AG04449 (cell line): ENCODE measurements at places on chromosomes 12 and 14.

- DNase-seq: no peak
Measured at GRCh38 chr12:92757597-92758121, 54.9 kb downstream of the PLEKHG7 start.

- no peak for DNase-seq
Measured at GRCh38 chr14:80074900-80075574, 136.3 kb downstream of the DIO2 start.

DNA sequence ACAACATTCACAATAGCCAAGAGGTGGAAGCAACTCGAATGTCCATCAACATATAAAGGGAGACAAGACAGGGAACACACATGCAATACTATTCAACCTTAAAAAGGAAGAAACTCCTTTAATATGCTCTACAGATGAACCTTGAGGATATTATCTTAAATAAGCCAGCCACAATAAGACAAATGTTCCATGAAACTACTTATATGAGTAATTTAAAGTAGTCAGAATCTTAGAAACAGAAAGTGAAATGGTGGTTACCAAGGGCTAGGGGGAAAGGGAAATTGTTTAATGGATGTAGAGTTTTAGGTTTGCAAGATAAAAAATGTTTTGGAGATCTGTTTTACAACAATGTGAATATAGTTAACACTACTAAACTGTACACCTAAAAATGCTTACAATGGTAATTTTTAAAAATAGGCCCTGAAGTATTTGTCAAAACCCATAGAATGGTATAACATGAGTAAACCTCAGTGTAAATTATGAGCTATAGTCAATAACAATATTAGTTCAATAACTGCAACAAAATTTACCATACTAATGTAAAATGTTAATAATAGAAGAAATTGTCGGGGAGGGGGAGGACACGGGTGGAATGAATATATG is 71.1 kb downstream of the EGLN3 start:
- no peak for DNase-seq

DNA sequence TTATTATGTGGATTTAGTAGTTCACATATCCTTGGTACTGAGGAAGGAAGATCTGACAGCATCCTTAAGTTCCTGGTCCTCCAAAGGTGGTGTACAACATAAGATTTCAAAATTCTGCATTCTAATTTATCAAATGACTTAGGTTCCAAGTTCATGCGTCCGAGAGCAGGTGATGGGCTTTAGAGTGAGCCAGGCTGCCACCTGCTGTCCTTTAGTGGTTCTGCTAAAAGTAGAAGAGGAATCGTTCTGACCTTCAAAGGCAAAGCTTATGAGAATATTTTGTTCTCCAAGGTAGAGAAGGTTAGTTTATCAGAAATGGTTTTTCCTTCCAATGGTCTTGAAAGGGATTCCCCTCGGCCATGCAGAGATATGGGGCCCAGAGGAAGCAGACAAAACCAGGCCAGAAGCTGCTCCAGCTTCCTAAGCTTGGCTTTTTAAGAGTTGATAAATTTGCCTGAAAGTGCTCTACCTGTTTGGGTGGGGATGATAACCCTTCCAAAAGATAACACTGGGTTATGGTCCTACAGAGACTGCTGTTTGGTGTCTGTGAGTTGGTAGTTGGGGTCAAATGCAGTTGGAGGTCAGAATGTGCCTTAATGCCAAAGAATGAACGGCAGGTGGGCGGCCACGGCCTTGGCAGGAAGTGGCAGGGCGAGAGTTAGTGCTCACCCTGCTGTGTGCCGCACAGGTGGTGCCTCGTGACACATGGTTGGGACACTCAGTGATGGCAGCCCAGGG is 29.1 kb upstream of the LRTM2 start:
- DNase-seq: no peak

DNA sequence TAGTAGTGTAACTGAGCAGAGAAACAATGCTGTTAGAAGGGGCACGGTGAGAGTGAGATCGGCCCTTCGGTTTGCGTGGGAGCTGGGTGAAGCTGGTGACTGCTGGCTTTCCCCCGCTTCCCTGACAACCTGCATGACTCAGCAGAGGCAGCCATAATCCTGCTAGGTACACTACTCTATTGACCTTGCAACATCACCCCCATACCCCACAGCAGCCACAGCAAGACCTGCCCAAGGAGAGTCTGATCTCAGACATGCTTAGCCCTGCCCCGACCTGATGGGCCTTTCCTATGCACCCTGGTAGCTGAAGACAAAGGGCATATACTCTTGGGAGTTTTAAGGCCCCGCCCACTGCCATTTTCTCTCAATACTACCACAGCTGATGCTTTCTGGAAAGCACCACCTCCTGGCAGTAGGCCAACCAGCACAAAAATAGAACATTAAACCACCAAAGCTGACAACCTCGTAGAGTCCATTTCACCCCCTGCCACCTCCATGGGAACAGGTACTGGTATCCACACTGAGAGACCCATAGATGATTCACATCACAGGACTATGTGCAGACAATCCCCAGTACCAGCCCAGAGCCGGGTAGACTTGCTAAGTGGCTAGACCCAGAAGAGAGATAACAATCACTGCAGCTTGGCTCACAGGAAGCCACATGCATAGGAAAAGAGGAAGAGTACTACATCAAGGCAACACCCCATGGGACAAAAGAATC is 75.9 kb upstream of the RGS6 start:
- DNase-seq: no peak

DNA sequence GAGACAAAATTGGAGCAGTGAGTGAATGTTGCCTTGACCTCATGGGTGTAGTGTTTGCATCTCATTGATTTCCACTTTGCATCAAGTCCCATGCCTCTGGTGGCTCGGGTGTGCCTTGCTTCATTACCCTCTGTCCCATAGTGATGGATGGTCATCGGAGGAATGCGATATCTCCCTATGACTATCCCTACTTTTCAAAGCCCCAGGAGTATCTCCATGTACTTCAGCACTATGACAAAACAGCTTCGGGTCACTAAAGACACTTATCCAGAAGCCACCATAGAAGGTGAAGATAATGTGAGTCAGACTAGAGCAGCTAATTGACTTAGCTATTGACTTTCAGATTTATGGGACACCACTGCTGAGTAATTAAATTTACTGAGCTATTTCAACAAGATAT is 355.1 kb upstream of the CCDC196 start:
- DNase-seq: no peak

DNA sequence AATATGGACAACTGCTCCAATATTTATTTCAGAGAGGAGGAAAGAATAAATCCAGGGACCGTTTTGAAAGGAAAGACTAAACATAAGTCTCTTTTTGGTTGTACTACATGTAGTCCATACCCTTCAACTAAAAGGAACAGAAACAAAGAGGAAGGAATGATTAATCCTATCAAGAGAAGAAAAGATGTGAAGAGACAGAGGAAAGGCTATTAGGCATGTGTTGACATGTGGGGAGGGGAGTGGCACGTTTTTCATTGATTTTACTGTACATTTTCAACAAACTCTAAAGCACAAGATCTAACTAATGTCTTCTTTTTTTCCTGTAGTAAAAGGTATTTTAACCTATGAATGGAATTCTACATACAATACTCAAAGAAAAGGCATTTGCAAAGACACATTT is 85.6 kb downstream of the NAV3 start:
- DNase-seq: no peak

GRCh38 chr14:94451091-94451771 is 1.4 kb downstream of the SERPINA11 start:
- DNase-seq: no peak

DNA sequence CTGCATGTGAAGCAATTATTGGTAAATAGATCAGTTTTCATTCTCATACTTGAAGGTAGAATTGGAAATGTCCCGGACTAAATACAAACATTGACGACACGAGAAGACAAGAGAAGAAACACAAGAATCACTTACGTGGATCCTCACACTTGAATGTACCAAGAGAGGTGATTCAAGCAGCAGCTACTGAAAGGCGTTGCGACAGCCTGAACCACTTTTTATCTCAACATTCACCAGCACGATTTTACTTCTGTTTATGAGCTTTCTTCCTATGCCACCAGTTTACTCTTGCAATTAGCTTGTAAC is 3.6 kb upstream of the FZD10 start:
- no peak for DNase-seq

GRCh38 chr14:105065280-105066228 is at the start of gene GPR132:
Gene GPR132 (minus strand): TSS chr14:105065430. CDS start chr14:105055420, 10,010 bp downstream.
- no peak for DNase-seq

- DNase-seq: no peak
Measured at GRCh38 chr12:81359736-81360135, 281.9 kb downstream of the ACSS3 start.

DNA sequence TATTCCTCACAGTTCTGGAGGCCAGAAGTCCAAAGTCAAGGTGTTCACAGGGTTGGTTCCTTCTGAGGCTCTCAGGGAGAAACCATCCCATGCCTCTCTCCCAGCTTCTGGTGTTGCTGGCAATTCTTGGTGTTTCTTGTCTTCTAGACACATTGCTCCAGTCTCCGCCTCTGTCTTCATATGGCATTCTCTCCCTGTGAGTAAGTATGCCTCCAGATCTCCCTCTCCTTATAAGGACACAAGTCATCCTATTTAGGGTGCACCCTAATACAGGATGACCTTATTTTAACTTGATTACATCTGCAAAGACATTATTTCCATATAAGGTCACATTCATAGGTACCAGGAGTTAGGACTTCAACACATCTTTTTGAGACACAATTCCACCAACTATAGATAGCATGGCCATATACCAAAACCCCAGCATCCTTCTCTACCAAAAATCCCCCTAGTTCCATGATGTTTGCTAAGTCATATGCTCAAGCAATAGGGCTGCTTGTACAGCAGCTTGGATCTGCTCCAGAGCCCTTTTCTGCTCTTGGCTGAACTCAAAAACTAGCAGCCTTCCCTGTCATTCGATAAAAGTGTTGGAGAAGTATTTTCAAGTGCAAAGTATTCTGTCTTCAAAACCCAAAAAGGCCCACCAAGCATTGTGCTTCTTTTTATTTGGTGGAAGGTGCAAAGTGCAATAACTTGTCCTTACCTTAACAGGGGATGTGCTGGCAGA is 79.2 kb upstream of the CMKLR1 start:
- DNase-seq: peak; percentile 16

DNA sequence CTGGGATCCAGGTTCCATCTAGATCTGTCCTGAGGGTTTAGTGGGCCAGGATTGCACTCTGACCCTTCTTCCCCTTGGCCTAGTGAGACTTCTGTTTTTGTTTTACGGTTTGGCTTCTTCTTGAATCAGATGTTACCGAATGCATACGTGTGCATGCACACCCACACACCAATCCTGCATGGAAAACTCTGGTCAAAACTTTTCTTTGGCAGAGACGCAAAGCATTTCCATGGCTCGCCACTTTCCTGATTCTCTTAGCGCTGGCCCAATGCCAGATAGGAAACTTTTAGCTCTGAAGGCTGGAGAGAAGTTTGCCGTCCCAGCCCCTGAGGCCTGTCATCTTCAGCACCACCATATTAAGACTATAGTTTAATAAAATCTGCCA is 67.4 kb upstream of the ACTN1 start:
- DNase-seq: no peak

DNA sequence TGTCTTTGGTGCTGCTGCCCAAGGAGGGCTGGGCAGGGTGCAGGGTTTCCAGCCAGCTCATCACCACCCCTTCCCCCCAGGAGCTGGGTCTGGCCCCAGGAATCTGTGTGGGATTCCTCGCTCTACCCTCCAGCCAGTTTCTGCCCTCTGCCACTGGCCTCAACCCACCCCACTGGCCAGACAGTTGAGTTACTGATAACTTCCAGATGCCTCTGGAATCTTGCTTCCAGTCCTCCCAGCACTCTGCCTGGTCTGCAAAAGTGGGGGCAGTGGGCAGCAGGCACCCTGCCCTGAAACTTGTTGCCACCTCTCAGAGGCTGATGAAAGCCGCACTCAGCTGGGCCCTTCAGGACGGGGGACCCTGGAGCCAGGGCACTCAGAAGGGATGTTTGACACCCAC is 20.1 kb upstream of the TBX3 start:
- DNase-seq: no peak

GRCh38 chr12:46221255-46222128 is 47.4 kb downstream of the SLC38A1 start:
- no peak for DNase-seq

- DNase-seq: no peak
Measured at GRCh38 chr14:79596551-79596950, 614.8 kb downstream of the DIO2 start.

DNA sequence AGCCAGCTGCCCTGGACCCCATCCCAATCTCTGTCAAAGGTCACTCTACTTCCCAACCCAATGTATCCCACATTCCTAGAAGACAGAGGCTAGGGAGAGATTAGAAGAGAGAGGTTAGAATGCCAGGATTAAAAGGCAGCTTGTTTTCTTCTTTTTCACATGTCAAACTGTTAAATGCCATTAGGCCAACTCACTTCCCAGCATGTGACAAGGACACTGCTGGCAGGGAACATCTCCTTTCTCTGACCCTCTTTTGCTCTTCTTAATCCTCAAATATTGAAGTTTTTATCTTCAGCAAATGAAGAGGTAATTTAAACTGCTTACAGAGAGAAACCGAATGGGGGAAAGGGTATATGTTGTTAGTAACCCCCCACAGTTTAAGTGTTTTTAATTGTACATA is 89.1 kb downstream of the BBS10 start:
- no peak for DNase-seq

DNA sequence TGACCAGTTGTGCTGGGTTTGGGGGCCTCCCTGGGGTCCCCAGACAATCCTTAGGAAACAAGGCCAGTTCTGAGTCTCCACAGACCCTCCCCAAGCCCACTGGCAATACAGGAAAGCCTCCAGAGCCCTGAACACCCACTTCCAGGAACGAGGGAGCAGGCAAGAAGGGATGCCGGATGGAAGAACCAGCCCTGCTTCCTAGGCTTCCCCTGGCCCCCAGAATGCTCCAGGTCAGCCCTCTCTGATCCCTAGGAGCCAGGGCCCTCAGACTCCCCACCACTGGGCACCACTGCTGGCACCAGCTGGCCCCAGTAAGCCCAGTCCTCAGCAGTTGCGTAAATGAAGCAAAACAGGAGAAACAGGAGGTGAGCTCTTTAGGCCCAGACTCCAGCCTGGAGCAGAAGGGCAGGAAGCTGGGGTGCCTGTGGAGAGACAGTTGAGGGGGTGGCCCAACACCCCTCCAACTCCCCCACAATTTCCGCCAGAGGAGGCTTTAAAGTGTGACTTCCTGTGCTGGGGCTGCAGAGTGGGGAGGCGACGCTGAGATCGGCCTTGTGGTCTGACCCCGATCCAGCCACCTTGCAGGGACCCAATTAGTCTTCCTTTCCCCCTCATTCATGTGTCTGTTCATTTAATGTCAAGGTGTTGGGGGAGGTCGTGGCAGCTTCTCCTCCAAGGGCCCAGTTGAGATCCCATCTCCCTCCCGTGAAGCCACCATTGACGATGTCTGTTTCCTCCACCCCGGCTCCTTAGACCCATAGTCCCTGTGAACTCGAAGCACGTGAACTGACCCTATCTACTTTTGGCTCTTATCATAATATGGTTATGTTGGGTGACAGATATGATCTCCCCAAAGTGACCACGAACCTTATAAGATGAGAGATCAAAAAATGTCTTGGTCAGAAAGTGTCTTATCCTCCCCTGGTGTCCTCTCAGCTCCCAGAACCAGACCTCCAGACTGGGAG is 4.7 kb downstream of the TNFRSF1A start:
- no peak for DNase-seq

- no peak for DNase-seq
Measured at GRCh38 chr12:30200864-30201263, 417.1 kb upstream of the TMTC1 start.
